ENCODE measurements at places on chromosomes 6 and 20. TPM values are rescaled to one million over a fixed set of nuclear protein-coding genes. Genes with fewer than 3 reads are reported as not detected.

UNC5CL gene
- total RNA-seq = 0.52 TPM

TFAP2A gene
- total RNA-seq = 16.9 TPM

OPRM1 gene
- not detected for total RNA-seq

BHLHE23 gene
- not detected for total RNA-seq

FOXP4 gene
- 24.9 TPM for total RNA-seq

SLC12A5 gene
- 15.1 TPM for total RNA-seq

WASF1 gene
- 9.8 TPM for total RNA-seq

PRSS35 gene
- total RNA-seq = 0.05 TPM

RIN2 gene
- total RNA-seq = 29.8 TPM

COL9A3 gene
- 0.54 TPM for total RNA-seq

LRRC73 gene
- 1.4 TPM for total RNA-seq

IL17F gene
- not detected for total RNA-seq

TFAP2D gene
- not detected for total RNA-seq

HUS1B gene
- total RNA-seq = 0.35 TPM

HLA-F gene
- 4.1 TPM for total RNA-seq

CFB gene
- total RNA-seq = 2.4 TPM

PMEPA1 gene
- total RNA-seq = 464 TPM

BMP7 gene
- total RNA-seq = 0.72 TPM

CST4 gene
- not detected for total RNA-seq

SLC22A2 gene
- not detected for total RNA-seq

SLC4A11 gene
- 7.5 TPM for total RNA-seq

IPCEF1 gene
- total RNA-seq = 0.16 TPM

KIF13A gene
- total RNA-seq = 20.3 TPM

GRM4 gene
- 0.12 TPM for total RNA-seq

CLVS2 gene
- 0.14 TPM for total RNA-seq

TBX18 gene
- total RNA-seq = 20.5 TPM

PACSIN1 gene
- total RNA-seq = 0.07 TPM

SOBP gene
- total RNA-seq = 0.91 TPM

MYL9 gene
- total RNA-seq = 20.2 TPM

OXT gene
- not detected for total RNA-seq

AGER gene
- total RNA-seq = 1.4 TPM
